K562 (cell line): ENCODE measurements at places on chromosomes 5 and 9.

DNA sequence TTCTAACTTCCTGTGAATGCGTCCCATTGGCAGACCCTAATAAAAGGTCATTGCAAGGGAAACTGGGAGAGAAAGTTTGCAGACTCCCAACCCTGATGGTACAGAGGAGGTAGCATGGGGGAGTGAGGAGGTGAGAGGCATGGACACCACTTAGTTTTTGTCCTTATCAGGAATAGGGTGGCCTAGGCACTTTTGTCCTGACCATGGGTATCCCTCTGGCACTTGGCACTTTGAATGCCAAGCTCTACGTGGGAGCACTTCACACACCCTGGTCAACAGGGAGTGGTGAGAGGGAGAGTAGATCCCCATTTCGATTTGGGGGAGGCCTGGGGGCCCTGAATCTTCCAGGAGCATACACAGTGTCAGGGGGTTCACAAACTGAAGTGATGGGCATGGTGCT, 75.6 kb upstream of the SH3PXD2B start:
- no peak for DNase-seq

- peak; percentile 46 for DNase-seq
These were observed 70.4 kb upstream of the SNX2 start for GRCh38 chr5:122704247-122705036.

DNA sequence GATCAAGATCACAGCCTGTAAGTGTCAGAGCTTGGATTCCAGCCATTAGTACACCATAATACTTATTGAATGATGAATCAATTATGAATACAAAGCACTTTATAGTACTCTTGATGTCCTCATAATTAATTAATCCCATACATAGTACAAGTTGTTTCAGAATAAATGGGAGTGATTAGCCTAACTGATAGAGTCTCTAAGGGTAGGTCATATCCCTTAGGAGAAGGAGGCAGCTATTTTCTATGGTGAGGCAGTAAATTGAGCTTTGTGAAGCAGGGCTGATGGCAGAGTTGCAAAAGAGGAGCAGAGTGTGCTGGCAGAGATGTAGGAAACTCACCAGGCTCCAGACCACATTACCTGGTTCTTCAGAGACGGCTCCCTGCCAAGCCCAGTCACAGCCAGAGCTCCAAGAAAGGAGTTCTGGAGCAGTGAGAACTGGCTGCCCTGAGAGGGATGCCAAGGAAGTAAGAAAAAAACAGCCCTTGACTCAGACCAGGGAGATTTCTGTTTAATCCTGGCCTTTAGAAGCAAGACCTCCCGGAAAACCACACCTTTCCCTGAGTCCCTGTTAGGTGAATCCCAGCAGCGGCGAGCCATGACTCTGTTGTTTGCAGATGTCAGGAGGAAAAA, 112.9 kb downstream of the SH3TC2 start:
- no peak for DNase-seq

DNA sequence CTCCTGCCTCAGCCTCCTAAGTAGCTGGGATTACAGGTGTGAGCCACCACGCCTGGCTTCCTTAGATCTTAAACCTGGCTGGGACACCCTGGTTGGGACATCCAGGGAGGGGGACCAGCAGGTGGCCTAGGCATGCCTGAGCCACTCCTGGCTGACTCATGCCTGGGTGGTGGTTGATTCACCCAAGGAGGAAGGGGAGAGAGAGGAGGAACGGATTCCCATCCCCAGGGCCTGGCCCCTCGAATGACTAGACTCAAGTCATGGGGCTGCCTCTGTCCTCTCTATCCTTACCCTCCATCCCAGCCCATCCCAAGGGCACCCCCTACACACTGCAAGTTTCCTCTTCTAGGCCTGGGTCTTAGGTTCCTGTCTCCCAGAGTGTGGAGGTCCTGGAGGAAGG, 12.7 kb downstream of the EEIG1 start:
- DNase-seq = no peak
